Fibroblast of skin of left quadriceps (primary cell): ENCODE measurements at places on chromosomes 2 and 18.

- DNase-seq: no peak
Measured at GRCh38 chr18:37553633-37554398, 11.8 kb downstream of the CELF4 start.

GRCh38 chr2:172969609-172970008 lies 106.0 kb upstream of the MAP3K20 start:
- DNase-seq: no peak

DNA sequence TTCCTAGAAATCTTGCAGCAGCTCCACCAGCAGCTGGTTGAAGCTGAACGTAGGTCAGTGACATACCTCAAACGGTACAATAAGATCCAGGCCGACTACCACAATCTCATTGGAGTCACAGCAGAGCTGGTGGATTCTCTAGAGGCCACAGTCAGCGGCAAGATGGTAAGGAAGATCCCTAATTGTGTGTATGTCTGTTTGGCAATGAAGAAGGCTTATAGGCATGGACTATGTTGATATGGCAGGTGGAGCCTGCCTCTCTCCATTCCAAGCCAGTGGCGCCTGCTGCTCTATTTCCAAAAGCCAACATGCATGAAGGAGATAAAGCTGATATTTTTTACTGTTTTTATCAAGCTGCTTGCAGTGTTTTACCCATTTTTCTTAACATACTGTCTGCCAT lies 36.8 kb downstream of the ARMC9 start:
- no peak for DNase-seq

GRCh38 chr2:25215948-25216679 lies 47.7 kb upstream of the POMC start:
- peak; percentile 59 for DNase-seq

- no peak for DNase-seq
Measured at GRCh38 chr2:208781166-208781565, 374.6 kb downstream of the PTH2R start.

DNA sequence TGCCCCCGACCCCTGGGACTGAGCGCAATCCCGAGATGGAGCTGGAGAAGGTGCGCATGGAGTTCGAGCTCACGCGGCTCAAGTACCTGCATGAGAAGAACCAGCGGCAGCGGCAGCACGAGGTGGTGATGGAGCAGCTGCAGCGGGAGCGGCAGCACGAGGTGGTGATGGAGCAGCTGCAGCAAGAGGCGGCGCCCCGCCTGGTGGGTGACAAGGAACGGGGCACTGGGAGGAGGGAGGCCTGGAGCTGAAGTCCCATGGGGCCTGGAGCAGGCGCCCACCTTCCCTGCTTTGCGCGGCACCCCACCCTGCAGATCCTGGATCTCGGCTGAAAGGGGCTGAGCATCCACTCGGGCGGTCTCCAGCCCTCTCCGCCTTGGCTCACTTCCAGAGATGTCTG lies 1.2 kb downstream of the TMEM247 start:
- DNase-seq: no peak

- no peak for DNase-seq
Measured at GRCh38 chr2:134261398-134262131, 7.7 kb downstream of the MGAT5 start.

- DNase-seq: no peak
Measured at GRCh38 chr2:23706613-23707078, 220.3 kb downstream of the ATAD2B start.

- DNase-seq: no peak
Measured at GRCh38 chr2:86027196-86027921, 78.3 kb downstream of the POLR1A start.

DNA sequence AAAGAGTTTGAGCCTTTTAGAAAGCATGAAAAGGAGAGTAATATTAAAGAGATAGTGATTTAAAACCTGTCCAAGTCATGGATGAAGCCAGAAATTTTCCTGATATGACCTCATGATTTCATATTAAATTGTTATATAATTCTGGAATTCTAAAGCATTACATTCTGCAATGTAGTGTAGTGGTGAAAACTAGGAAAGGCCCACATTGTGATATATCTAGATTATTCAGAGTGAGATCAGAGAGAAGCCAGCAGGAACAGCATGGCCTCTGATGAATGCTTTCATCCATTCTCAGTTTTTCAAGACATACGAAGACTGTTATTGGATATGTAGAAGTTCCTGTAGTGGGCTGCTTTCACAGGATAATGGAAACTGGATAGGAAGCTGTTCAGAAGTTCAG lies 98.8 kb downstream of the LCLAT1 start:
- no peak for DNase-seq

- DNase-seq: no peak
Measured at GRCh38 chr2:199988151-199988550, 32.8 kb downstream of the MAIP1 start.

GRCh38 chr2:224918626-224919471 lies 123.4 kb downstream of the DOCK10 start:
- no peak for DNase-seq

DNA sequence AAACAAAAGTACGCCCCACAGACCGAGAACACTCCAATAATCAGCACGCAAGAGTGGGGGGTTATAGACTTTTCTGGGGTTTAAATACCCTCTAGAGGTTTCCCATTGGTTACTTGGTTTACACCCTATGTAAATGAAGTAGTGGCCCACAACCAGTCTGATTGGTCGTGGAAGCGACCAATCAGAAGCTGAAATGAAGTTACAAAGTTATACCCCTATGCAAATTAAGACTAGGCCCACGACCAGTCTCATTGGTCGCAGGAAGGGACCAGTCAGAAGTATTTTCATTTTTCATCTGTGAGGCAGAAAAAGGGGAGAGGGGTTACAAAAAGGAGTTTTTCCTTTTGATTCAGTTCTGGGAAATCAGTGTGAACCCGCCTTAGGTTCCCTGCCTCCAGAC lies 55.3 kb upstream of the YWHAQ start:
- no peak for DNase-seq

- DNase-seq: no peak
Measured at GRCh38 chr2:145887915-145888314, 1368.0 kb upstream of the ZEB2 start.

- DNase-seq: no peak
Measured at GRCh38 chr2:42139101-42139500, 30.1 kb upstream of the EML4 start.

- DNase-seq: no peak
Measured at GRCh38 chr2:211673133-211673905, 865.3 kb downstream of the ERBB4 start.

GRCh38 chr2:196073521-196073920 lies 4.9 kb upstream of the DNAH7 start:
- DNase-seq: no peak

DNA sequence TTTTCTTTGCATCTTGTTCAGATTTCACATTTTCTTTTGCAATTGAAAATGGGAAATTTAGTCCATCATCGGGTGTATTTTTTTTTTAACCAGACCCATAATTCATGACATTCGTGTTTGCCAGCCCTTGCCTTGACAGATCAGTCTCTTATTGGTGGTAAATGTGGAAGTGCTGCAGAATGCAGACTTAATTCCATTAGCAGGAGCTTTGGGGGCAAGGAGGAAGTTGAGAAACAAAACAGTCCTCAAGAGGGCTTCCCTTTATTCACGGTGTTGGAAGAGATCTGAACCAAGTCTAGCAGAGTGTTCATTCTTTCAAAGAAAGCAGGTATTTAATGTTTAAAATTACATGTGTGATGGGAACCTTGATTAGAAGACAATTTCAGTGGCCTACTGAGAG lies 16.6 kb upstream of the RPE start:
- no peak for DNase-seq

- peak; percentile 99 for DNase-seq
Measured at GRCh38 chr2:237291138-237291792, 122.7 kb downstream of the COL6A3 start.

DNA sequence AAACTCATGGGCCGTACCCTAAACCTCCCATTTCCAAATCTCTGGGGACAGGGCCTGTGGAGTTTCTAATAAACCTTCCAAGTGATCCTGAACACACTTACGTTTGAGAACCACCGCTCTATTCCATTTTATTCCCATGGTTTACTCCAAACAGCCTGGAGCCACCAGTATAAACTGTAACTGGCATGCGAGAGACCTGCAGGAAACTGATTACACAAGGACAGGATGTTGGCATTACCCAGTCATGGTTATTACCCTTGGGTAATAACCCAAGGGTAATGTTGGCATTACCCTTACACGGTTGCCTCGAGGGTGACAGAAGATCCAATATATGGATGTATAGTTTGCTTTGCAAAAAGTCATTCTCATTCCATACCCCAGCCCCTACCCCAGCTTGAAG lies 37.0 kb upstream of the YPEL5 start:
- DNase-seq: no peak

DNA sequence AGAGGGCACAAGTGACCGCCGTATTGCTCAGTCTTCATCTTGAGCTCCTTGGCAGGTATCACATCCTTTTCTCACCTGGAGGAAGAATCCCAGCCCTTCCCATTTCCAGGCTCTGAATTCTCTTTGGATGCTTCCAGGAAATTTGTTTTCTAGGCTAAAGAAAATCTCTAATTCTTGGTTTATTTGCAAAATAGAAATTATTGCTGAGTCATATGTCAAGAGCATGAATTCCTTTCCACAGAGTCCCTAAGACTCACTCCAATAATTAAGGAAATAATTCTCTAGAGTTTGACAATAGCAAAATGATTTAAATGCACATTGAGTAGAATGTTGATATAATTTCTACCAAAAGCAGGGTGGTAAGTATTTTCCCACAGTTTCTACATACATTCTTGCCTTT lies 16.3 kb upstream of the CCDC68 start:
- DNase-seq: peak; percentile 11

DNA sequence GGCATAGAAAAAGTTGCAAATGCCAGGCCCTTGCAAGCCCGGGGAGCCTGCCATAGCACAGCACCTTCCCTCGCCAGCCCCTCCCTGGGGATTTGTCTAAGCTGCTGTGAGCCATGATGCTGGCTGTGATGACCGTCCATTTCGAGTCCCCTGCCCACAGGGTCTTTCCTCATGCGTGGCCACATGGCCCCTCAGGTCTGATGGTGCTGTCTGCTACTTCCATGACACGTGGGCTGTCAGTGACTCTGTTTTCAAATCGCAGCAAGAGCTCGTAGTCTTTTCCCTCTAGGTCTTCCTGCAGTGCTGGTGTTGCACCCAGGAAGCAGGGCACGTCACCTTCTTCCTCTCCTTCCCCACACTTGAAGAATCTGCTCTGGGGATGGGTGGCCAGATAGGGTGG lies 15.5 kb upstream of the GNAL start:
- DNase-seq: no peak

DNA sequence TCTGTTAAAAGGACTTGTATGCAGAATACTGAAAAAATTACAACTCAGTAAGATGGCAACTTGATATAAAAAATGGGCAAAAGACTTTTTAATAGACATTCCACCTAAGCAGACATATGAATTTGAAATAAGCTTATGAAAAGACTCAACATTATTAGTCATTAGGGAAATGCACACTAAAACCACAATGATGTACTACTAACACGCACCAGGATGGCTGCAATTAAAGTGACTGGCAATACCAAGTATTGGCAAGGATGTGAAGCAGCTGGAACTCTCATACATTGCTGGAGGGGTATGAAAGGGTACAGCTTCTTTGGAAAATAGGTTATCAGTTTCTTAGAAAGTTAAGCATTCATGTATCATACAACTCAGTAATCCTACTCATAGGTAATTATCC lies 3.2 kb upstream of the ENOSF1 start:
- DNase-seq: peak; percentile 43

DNA sequence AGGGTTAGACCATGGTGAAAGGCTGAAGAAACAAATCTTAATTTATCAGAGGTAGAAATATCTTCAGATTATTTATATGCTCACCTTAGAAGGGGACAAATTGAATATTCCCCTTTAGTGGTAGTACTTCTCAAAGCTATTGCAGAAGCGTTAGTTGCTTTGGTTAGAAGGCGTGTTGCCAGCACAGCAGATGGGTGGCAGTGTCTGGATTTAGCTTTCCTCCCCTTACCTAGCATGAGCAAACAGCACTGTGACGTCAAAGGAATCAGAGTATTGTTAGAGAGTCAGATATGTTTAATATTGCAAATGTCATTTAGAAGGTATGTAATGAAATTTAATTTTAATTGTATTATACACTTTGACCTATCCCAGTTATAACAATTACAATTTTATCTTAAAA lies 27.2 kb upstream of the GALR1 start:
- no peak for DNase-seq

DNA sequence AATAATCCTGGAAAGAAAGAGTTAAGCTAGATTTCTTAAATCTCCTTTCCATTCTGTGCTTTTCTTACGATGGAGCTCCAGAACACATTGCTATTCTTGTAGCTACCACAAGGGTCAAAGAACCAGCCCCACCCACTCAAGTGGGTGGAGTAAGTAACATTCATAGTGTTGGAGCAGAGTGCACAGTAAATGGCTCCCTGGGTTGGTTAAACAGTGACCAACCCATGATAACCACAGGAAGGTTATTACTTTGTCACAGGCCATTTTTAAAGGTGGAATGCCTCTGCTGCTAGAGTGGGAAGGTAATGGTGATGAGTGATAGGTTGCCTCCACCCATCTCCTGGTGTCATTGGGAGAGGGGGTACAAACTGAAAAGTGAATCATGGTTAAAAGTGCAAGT lies 13.9 kb downstream of the ARPC2 start:
- DNase-seq: no peak

- no peak for DNase-seq
Measured at GRCh38 chr2:9753665-9754531, 89.4 kb upstream of the TAF1B start.

GRCh38 chr2:225378984-225379383 lies 20.5 kb upstream of the NYAP2 start:
- DNase-seq: no peak

- no peak for DNase-seq
Measured at GRCh38 chr2:241065355-241065803, 36.7 kb downstream of the MTERF4 start.

DNA sequence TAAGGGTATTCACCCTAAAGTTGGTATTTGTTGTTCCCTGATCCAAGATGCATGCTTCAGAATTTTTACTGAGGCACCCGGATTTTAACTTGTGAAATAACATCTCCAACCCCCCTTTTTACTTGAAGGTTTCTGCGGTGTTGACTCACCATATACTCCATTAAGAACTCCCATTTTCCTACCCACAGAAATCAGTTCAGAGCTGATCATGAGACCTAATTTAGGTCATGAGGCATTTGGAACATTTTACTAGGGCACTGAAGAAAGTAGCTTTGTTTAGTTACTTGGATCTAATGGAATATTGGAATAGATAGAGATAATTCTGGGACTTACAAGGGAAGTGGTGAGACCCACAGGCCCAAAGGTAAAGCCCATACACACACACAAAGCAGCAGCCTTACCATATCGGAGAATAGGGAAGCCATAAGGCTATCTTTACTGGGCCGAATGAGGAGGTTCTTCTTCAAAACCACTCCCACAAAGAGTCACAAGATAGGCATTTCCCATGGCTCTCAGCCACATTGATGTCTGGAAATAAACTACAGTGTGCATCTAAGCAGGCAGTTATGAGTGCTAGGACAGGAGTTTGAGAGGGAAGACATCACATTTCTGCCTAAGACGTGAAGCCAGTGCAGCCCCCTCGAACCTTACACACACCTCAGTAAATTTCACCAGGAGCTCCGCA lies 681.0 kb upstream of the LRRTM4 start:
- no peak for DNase-seq

GRCh38 chr2:158685646-158686045 lies 109.5 kb upstream of the DAPL1 start:
- no peak for DNase-seq
